ENCODE measurements at places on chromosomes 2 and 18.

- no peak for DNase-seq
Measured at GRCh38 chr18:24015639-24016631, 1.4 kb downstream of the TTC39C start.

GRCh38 chr2:86649119-86649947, 25.7 kb upstream of the RNF103 start:
- no peak for DNase-seq

- DNase-seq: no peak
Measured at GRCh38 chr2:190996947-190997346, 17.0 kb downstream of the STAT1 start.

GRCh38 chr18:34802959-34803358, 92.9 kb downstream of the DTNA start:
- DNase-seq: no peak

- no peak for DNase-seq
Measured at GRCh38 chr2:54233832-54234649, 22.0 kb downstream of the TSPYL6 start.

GRCh38 chr2:230940471-230940815, 15.4 kb upstream of the GPR55 start:
- no peak for DNase-seq

DNA sequence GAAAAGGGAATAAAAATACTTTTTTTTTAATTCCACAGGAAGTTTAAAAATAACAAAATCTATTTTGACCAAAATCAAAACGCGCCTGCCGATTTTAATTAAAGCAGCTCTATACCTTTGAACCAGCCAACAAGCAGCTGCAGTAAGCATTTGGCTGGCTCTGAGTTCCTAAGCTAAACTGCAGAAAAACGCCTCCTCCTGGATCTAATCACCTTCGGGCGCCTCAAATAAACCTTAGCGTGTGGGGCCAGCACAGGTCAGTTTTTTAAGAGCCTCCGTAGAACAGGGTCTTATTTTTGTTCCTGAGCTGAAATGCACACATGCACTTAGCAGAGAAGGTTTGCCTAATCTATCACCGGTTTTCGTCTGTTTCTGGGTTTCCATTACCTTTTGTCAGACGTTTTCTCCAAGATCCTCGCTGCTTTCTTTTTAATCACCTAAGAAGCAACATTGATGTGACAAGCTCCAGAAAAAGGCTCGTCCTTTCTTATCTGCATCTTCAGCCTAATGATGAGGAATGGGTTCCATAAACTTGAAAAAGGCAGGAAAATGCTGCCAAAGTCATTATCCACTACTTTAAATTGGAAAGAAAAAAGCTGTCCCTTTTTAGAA, 64.7 kb upstream of the HNRNPA3 start:
- no peak for DNase-seq

- peak; percentile 92 for DNase-seq
Measured at GRCh38 chr18:24397694-24398368, at the start of gene OSBPL1A. Gene OSBPL1A, minus strand, starts transcription at chr18:24397824. Its CDS starts 20,291 bp downstream, at chr18:24377533.

- no peak for DNase-seq
Measured at GRCh38 chr2:108640731-108641130, 78.6 kb upstream of the RANBP2 start.

DNA sequence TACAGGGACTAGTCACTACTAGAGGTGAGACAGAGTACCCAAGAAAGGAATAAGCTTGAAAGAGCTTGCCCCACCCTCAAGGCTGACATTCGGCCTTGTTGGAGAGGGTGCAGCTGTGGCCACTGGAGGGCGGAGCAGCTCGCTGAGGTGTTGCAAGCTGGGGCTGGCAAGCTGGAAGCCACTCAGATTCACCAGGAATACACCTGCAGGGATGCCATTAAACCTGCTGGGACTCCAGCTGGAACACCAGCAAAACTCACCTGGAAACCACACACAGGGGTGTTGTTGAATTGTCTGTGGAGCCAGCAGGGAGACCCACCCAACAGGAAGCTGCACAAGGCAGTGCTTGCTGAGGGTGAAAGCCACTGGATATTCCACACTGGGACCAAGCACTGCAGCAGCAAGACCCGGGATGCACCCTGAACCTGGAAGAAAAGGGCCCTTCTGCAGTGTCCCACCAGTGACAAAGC, 26.1 kb downstream of the KCTD18 start:
- peak; percentile 32 for DNase-seq

DNA sequence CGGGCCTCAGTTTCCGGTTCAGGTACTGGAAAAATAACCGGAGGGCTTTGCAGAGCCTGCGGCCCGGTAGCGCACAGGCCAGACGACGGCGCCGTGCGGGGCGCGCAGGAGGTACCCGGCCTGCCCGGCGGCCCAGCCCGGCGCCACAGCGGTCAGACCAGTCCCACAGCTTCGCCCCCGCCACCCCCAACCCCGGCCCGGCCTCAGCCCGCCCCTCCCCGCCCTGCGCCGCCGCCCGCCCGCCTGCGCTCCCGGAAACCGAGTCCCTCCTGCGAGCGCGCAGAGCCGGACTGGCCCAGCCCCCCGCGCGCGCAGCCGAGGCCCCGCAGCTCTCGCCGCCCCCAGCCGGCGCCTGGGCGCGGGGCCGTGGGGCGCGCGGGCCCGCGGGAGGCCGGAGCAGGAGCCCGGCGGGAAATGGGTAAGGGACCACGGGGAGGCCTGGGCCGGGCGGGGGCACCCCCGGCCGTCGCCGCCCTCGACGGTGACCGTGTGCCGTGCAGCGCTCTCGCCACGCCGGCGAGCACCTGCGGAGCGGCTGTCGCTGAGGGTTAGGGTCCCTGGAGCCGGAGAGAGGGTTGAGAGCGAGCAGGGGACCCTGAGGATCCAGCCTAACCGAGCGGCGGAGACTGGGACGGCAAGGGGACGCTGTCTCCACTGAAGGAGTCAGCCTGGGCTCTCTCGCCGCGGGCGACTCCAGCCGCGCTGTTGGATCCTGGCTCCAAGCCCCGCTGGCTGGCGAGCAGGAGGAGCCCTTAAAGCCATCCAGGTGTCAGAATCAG, 16.5 kb upstream of the PSD4 start:
- DNase-seq: peak; percentile 56

- DNase-seq: no peak
Measured at GRCh38 chr2:205670292-205670691, 12.0 kb upstream of the NRP2 start.

- DNase-seq: no peak
Measured at GRCh38 chr2:33084433-33084832, 137.7 kb downstream of the LTBP1 start.

DNA sequence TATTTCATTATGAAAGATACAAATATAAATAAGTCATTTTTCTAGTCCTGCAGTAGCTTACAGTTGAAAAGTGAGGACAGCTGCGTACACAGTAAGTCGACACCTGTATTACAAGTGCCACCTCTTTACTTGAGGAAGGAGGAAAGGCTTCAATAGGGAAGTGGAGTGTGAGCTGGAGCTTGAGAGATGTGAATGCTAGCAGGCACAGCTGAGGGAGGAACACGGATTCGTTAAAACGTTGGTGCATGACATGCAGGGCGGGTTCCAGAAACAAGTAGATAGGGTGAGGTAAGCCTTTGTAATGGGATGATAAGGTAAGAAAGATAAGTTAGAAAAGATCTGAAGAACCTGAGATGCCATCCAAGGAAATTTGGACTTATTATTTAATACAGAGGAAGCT, 98.1 kb upstream of the CSRNP3 start:
- DNase-seq: no peak

DNA sequence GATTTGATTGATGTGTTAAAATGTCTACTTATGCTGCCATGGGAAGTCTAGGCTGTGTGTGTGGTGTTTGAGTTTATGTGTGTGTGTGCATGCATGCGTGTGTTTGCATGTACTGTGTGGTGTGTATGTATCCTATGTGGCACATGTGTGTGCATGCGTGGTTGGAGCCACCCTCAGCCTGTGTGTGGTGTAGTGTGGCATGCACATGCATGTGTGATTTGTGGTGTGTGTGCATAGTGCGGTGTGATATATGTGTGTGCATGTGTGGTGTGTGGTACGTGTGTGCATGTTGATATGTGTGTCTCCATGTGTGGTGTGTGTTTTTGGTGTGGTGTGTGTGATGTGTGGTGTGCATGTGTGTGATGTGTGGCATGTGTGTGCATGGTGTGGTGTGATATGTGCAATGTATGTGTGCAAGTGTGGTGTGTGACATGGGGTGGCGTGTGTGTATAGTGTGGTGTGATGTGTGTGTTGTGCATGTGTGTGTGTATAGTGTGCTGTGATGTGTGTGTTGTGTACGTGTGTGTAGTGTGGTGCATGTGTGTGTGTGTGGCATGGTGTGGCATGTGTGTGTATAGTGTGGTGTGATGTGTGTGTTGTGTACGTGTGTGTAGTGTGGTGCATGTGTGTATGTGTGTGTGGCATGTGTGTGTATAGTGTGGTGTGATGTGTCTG, 66.6 kb upstream of the HDAC4 start:
- no peak for DNase-seq

- DNase-seq: peak; percentile 83
Measured at GRCh38 chr2:175154661-175155082, 13.3 kb downstream of the ATF2 start.

DNA sequence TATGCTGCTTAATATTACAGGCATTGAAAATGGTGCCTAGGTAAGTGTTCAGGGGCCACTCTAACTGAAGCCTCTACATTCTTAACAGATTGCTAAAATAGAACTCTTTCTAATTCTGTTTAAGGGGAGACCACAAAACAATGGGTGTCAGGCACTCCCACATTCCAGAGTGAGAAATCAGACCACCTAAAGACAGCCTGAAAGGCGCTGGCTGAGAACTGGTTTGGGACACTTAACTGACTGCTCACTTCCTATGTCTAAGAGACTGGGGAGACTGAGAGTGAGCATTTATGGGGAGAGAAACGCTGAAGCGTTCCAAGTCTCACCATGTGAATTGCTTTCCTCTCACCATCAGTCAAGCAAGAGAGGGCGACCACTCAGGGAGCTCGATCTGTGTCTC, 108.8 kb upstream of the ITGB6 start:
- no peak for DNase-seq

- DNase-seq: no peak
Measured at GRCh38 chr2:229914171-229914570, 7.6 kb downstream of the TRIP12 start.

- no peak for DNase-seq
Measured at GRCh38 chr2:86433137-86433536, 8.0 kb upstream of the KDM3A start.

- no peak for DNase-seq
Measured at GRCh38 chr18:51279367-51279984, 82.0 kb upstream of the MEX3C start.

GRCh38 chr2:234290671-234291070, 206.2 kb downstream of the ARL4C start:
- peak; percentile 95 for DNase-seq

DNA sequence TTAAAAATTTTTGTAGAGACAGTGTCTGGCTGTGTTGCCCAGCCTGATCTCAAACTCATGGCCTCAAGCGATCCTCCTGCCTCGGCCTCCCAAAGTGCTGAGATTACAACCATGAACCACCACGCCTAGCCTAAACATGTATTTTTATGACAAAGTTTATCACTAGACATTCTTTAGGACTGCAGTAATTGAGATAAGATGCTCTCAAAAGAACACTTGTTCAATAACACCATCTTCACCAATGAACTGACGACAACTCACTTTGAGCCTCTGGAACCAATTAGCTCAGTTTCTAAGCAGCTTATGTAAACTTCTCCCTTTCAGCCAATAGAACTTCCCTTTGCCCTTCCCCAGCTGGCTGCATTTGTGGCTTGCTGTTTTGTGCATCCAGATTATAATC, 15.3 kb upstream of the PPP4R1 start:
- DNase-seq: no peak

All from activated CD4-positive, alpha-beta T cell treated with anti-CD3 and anti-CD28 coated beads, Interleukin-2, Interleukin-6, amounts not matched to agents 100 ng/mL and 50 ng/mL, durations not matched to agents 16 hours and 8 hours (primary cell).